Trophoblast cell (in vitro differentiated cells and primary cell): ENCODE measurements at places on chromosomes 12 and 14.

DNA sequence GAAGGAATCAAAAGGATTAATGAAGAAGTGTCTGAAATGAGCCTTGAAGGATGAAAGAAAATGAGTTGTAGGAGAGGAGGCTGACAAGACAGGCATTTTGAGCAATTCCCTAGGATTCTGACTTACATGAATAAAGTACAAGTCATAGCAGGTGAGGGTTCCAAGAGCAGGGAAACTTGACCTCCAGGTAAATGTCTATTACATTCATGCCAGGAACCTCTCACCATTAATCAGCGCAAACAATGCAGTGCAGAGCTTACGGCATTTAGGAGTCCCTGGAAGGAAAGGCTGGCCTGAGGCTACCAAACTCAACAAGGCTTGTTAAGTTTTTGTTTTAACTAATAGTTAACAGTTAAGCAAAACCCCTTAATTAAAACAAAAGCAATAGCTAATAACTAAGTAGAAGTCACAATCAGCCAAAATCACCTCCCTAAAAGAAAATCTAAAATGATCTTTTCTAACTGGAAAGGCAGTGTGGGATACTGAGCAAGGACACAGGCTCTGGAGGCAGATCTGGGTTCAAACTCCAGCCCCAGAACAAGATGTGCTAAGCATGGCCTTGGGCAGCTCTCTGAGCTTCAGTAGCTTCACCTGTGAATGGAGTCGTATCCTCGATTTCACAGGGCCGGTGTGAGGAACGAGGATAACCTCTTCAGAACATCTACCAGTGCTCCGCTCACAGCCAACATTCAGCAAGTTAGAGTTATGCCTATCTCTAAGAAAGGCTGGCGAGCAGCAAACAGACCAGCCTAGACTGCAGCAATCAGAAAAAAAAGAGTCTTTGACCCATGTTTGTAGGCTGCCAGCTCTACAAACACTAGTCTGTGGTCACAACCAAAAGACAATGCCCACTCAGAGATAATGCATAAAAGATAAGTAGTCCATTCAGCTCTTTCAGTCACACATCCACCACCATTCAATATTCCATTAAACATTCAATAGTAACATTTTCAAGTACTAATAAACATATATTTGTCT, 16.9 kb downstream of the PPTC7 start:
- peak; percentile 85 for DNase-seq

DNA sequence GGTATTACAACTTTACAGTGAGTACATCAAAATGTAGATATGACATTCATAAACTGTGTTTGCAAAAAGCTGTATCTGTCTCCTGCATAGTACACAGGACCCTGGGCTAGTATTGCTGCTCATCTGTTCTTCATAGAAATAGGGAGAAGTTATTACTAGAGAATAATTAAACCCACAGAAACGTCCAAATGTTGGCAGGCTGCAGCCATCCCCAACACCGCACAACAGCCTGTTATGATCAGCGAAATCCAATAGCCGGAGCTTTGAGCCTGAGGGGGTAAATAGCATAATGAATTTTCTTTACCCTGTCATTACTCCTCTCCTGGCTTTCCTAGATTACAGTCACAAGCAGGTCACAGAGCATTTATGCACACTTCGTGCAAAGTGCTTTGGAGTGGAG, 178.0 kb downstream of the DACT1 start:
- DNase-seq = no peak

DNA sequence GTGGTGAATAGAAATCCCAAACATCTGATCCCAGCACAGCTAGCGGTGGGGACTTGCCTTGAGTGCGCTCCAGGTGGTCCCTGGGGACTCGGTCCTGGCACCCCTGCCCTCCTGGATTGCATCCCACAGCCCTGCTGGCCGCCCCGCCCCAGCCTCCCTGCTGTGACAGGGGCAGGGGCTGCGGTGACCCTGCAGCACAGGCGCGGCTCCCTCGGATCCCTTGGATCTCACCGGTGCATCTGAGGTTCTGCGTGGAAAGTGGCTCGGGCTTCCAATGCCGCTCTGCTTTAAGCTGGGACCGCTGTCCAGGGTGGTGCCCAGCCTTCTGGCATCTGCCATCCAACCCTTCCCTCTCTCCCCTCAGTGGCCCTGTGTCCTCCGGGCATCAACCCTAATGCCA, 16.0 kb downstream of the ANKRD9 start:
- DNase-seq = no peak

DNA sequence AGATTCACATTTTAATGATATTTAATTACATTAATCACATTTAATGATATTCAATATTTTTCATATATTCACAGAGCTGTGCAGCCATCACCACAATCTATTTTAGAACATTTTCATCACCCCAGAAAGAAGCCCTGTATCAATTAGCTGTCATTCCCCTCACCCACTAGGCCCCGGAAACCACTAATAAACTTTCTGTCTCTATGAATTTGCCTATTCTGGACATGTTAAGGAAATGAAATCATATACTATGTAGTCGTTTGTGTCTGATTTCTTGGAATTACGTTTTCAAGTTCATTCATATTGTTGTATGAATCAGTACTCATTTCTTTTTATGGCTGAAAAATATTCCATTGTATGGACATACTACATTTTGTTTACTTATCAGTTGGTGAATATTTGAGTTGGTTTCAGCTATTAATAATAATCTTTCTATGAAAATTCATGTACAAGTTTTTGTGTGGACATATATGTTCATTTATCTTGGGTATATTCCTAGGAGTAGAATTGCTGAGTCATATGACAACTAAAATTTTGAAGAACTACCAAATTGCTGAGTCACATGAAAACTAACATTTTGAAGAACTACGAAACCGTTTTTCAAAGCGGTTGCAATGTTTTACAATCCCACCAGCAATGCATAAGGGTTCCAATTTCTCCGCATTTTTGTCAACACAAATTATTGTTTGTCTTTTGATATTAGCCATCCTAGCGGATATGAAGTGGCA, 11.7 kb upstream of the OTOGL start:
- no peak for DNase-seq

DNA sequence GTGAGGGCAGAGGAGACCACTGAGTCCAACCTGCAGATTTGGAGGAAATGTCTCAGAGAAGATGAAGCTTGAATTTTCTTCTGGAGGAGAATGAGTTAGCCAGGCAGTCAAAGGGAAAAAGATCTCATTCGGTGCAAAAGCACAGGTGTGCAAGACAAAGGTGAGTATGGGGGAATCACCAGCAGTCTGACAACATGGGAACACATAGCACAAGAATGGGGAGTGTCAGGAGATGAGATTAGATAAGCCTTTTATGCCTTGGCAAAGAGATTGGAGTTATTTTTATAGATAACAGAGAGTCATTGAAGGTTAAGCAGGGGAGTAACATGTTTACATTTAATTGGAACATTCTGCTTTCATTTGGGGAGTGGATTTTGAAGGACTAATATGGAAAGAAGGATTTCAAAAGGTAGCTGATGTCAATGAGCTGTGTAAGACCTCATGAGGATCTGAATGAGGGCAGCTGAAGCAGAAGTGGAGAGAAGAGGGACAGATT, 171.3 kb upstream of the NTF3 start:
- DNase-seq = no peak

GRCh38 chr12:109460538-109460937, 16.6 kb downstream of the KCTD10 start:
- no peak for DNase-seq

- peak; percentile 35 for DNase-seq
Observed at GRCh38 chr12:120119271-120119973, 2.9 kb upstream of the RAB35 start.

- DNase-seq = no peak
Observed at GRCh38 chr12:110619534-110619953, 5.6 kb downstream of the TCTN1 start.

- DNase-seq = no peak
Observed at GRCh38 chr12:82596483-82596882, 90.2 kb upstream of the TMTC2 start.

DNA sequence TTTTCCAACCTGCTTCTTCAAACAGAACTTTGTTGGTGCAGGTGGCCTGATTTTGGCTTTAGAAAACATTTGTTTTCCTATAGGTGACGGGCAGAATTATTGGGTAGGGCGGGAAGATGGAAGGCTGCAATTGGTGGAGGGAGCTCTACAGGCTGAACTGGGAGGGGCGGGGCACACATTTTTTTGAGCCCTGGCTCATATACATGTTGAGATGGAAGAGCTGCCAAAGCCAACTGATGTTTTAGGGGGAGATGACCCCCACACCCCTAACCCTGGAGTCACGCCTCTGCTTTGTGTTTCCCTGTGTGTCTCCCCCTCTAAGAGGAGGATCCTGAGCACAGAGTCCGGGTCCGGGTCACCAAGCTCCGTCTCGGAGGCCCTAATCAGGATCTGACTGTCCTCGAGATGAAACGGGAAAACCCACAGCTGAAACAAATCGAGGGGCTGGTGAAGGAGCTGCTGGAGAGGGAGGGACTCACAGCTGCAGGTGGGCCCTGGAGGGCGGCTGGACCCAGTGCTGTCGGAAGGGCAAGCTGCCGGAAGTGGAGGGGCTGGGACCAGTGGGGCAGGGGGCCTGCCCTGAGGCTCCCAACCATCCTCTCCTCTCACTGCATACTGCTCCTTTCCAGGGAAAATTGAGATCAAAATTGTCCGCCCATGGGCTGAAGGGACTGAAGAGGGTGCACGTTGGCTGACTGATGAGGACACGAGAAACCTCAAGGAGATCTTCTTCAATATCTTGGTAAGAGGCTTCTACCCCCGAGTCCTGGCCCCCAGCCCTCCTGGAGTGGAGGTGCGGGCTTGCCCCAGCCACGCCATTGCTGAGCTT, 18.6 kb downstream of the AGAP2 start:
- DNase-seq = no peak

DNA sequence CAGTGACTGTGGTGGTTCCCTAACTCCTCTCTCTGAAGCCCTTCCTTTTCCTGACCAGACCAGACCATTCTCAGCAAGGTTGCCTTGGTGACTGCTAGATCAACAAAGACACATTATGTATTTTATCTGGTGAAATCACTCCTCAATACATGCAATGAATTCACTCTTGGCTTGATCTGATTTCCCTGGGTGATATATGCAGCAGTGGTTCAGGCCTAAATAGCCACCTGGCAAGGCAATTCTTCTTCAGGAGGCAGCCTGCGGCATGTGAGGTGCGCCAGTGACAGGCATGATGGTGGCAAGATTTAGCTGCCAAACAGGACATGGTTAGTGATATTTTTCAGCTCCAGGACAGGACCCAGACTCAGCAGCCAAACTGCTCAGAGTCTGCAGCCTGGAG, 350.3 kb upstream of the CCDC196 start:
- DNase-seq = no peak

DNA sequence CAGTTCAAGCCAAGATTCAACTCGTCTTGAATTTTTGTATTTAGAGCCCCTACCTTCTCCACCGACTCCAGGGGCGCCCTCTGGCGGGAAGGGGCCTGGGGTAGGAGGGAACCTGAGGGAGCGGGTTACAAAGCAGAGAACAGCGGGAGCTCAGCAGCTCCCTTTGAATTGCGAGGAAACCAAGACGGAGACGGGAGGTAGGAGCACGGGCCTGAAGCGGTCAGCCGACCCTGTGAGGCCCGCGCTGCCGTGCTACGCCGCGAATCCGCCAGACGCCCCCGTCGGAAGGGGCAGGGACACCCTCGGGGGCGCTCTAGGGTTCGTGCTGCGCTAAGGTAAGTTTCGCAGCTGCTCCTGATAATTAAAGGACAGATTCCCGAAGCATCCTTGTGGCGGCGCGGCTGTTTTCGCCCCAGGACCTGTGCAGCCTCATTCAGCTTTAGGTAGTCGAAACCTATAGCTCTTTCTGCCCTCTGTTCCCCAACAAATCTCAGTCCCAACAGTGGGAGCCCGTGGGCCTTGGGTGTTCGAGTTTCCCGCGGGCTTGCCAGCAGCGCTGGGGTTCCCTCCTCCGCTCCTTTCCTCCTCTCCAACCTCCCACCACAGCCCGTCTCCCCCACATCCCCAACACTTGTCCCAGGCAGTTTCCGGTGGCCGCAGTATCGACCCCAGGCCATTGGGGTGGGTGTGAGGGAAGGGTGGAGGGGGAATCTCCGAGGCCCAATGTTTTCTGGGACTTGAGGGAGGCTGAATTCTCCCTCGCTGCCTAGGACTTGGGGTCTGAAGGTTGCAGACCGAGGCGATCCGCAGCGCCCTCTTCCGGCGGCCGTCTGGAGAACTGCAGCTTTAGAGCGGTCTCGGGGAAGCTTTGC, 5.1 kb upstream of the NKX2-1 start:
- DNase-seq = no peak

GRCh38 chr14:67468378-67468730, 20.2 kb downstream of the TMEM229B start:
- no peak for DNase-seq

- DNase-seq = no peak
Observed at GRCh38 chr12:46699986-46700385, 125.8 kb downstream of the SLC38A4 start.

DNA sequence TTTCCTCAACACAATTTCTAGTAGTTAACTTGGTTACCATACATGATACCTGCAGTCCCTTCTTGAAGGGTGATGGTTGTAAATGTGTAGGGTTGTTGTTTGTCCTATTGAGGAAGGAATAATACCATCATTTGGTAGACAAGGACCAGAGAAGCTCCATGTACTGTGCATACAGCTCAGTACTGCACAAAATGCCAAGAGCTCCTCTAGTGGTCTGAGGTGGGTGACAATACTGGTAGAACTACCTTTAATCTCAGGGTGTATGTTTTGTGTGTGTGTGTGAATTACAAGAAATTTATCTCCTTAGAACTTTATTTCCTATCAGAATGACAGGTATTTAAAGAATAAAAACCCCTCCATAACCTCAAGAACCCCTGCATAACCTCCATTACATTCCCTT, 575.3 kb downstream of the TMTC2 start:
- no peak for DNase-seq

- no peak for DNase-seq
Observed at GRCh38 chr12:78260976-78261375, 430.3 kb downstream of the NAV3 start.

GRCh38 chr12:66860752-66861750, 182.2 kb upstream of the GRIP1 start:
- peak; percentile 86 for DNase-seq

DNA sequence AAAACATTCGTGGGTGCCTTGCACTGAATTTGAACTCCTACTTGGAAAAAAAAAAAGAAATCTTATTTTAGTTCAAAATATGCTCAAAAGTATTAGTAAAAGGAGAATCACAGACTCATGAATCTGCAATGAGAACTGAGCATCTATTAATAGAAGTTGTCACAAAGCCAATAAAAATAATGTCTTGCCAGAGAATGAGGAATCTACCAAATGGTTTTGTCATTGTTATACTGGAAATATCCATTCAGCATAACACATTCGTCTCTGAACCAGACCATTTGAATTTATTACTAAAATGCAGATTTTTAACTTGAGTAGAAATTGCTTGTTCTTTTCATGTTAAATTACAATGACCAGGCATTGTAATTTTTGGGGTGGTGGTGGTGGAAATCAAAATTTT, 11.6 kb upstream of the PTPRB start:
- no peak for DNase-seq
